SK-MEL-5 (cell line): ENCODE measurements at places on chromosomes 5 and 9.
A peak's percentile ranks its signal among the peaks of the same experiment; 100 is the strongest.

- no peak for DNase-seq
Measured at GRCh38 chr9:13567833-13568232, 288.3 kb upstream of the MPDZ start.

GRCh38 chr9:111068383-111068730 lies 30.1 kb upstream of the LPAR1 start:
- DNase-seq, result no peak

GRCh38 chr5:8865686-8866374 lies 680.0 kb downstream of the SEMA5A start:
- peak; percentile 41 for DNase-seq

- DNase-seq, result peak; percentile 95
Measured at GRCh38 chr5:156386976-156387375, 60.0 kb downstream of the SGCD start.

- no peak for DNase-seq
Measured at GRCh38 chr9:18014556-18014955, 435.7 kb downstream of the SH3GL2 start.

GRCh38 chr9:105064248-105065097 lies 136.5 kb upstream of the ABCA1 start:
- DNase-seq, result peak; percentile 96

GRCh38 chr9:4837261-4838188 lies 44.8 kb downstream of the RCL1 start:
- DNase-seq, result no peak

DNA sequence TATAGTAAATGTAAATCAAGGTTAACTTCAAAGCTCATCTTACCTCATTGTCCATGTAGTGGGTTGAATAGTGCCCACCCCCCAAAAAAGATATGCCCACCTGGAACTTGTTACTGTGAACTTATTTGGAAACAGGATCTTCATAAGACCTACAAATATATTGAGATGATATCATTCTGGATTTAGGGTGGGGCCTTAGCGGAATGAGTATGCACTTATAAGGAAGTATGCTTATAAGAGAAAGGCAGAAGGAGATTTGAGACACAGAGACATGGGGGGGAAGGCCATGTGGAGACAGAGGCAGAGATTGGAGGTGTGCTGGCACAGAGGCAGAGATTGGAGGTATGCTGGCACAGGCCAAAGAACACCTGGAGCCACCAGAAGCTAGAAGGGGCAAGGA lies 2.6 kb upstream of the PRRC1 start:
- no peak for DNase-seq

DNA sequence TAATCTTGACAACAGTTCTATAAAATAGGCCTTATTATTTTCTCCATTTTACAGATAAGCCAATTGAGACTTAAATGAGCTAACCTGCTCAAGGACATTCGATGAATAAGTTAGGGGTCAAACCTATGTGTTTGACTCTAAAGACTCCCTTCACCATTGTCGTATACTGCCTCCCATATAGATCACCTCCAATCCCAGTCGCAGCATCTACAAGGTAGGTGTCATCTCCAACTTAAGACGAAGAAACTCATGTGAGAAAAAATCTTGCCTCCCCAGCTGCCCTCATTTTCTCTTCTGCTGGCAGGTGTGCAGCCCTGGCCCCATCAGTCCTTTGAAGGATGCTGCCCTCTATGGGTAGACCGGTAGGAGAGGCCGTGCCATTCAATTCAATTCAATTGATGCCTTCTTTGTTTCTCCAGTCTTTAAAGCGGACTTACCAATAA lies 75.2 kb upstream of the SMARCA2 start:
- peak; percentile 57 for DNase-seq

GRCh38 chr9:32589083-32589723 lies 16.2 kb upstream of the NDUFB6 start:
- DNase-seq, result peak; percentile 64

GRCh38 chr9:114238472-114238871 lies 83.1 kb downstream of the COL27A1 start:
- no peak for DNase-seq

DNA sequence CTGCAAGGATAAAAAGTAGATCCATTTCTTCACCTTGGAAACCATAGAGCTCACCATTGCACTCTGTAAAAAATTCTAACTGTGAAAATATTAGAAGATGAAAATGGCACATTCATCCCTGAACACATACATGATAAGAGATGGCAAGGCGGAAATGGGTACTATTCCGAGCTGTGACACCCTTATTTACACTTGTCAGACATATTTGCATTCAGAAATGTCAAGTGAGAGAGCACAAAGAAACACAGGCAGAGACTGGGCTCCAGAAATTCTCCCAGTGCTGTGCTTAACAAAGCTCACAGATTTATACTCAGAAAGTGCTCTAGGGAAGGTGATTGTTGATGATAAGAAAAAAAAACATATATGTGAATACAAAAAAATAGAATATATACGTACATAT lies 170.3 kb upstream of the PUM3 start:
- no peak for DNase-seq

DNA sequence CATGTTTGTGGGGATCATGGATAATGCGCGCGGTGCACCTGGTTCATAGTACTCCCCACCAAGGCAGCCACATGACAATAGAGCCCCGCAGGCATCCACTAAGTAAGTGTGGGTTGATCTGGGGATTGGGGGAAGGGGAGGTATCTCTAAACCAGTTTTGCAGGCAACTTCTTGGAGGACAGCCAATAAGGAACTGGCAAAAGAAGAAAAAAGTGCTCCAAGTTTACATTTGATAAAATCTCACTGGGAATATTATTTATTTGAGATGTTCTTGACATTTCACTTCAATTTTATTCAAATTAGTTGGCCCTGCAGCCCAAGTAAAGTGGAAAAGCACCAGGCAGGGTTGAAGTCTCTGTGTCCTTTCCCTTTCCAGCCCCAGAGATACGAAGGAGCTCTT lies 8.5 kb downstream of the FBP1 start:
- no peak for DNase-seq

DNA sequence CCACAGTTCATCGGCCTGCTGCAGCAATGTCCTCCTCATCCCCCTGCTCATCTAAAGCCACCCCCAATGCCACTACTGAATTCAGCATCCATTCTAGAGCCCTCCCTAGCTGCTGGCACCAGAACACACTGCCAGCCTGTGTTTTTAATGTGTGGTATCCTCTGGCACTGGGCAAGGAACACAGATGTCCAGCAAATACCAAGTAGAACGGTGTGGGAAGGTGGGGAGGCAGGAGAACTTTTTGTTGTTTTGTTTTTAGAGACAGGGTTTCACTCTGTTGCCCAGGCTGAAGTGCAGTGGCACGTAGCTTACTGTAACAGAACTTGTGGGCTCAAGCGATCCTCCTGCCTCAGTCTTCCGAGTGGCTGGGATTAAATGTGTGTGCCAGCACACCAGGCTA lies 4.7 kb downstream of the HDHD3 start:
- no peak for DNase-seq
